ENCODE measurements at places on chromosomes 6 and 20.

DNA sequence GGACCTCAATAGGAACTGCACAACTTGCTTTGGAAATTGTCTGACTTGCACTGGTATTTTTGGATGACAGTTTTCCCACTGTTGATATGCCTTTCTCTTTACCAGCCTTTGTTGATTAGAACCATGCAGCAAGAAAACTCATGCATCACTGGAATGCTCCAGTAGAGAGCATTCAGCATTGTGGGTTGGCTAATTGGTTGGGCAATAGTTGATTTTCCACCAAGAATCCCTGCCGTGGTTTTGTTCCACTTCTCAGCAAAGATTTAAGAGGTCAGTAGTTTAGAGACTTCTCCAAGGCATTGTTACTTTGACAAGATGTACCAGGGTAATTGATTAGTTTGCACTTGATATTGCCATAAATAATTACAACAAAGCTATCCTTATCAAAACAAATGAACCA lies 260.0 kb downstream of the DHX35 start:
- DNase-seq, result no peak

DNA sequence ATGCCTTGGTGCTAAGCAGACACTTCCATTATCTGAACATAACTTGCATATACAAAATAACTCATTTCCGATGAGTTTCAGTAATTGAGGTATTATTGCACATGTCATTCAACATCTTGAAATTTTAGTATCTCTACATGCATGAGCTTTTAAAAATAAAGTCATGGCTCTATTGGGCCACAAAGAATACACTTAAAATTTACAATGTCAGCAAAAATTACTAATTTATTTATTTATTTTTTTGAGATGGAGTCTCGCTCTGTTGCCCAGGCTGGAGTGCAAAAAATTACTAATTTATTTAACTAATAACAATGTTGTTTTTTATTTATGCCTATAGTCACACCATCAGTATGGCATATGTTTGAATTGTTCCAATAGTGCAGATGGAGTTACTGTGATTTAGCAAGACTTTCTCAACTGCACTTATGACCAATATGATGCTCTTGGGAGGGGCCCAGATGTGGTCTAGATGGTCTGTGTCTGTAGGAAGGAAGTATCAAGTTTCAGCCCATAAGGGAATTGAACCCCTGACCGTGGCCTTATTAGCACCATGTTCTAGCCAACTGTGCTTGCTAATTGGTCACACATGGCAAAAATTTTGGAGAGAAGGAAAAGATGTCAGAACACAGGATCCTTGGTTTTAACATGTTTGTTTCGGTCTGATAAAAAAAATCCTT lies 370.7 kb upstream of the TSHZ2 start:
- DNase-seq, result peak; percentile 72

- peak; percentile 79 for DNase-seq
Measured at GRCh38 chr20:56429502-56429901, 17.4 kb downstream of the CASS4 start.

DNA sequence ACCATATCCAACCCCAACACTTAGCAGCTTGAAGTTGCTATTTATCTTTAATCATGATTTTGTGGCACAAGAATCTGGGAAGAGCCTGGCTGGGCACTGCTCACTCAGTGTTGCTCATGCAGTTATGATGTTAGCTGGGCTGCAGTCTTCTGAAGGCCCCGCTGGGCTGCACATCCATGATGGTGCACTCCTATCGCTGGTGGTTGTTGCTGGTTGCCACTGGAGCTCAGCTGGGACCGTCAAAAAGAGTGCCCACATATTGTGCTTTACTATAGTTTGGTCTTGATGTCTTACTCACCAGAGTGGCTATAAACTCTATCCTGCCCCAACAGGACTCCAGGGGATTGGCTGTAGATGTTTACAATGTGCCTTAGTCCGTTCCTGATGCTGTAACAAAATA lies 137.8 kb downstream of the PCSK2 start:
- no peak for DNase-seq

DNA sequence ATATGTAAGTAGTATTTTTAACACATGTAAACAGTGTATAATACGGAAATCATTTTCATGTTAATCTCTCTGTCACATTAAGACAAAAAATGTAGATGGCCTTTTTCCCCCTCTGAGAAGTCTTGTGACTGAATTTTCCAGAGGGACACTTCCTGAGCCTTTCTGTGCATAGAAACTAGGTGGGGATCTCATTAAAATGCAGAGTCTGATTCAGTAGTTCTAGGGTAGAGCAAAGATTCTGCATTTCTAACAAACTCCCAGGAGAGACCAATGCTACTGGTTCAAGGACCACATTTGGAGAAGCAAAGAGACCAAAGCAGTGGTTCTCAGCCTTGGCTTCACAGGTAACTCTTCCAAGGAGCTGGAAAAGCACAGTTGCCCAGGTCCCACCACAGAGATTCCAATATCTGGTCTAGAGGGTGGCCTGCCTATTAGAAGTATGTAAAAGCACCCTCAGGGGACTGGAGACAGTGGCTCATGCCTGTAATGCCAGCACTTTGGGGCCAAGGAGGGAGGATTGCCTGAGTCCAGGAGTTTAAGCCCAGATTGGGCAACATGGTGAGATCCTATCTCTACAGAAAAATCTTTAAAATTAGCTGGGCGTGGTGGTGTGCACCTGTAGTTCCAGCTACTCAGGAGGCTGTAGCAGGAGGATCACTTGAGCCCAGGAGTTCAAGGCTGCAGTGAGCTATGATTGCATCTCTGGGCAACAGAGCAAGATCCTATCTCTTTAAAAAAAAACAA lies 378.5 kb downstream of the KIF16B start:
- DNase-seq, result no peak

GRCh38 chr6:3424185-3424927 lies 32.5 kb downstream of the SLC22A23 start:
- no peak for DNase-seq

GRCh38 chr20:11905460-11906179 lies 12.1 kb upstream of the BTBD3 start:
- peak; percentile 62 for DNase-seq

DNA sequence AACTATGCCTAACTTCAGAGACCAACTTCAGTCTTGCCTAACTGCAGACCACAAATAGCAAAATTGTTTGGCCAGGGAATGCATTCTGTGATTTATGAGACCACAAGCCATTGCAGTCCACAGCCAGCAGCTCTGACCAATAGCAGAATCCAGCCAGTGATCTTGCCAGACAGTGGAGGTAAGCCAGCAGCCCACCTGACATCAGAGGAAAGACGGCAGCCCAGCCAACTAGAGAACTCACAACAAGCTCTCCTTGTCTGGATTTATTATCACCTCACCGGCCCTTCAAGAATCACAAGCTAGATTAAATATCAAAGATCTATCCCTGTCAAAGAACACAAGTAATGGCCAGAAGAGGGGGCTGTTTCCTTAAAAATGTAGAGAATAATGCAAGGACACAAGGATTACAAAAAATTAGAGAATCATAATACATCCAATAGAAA lies 66.5 kb upstream of the SLC35F1 start:
- no peak for DNase-seq

DNA sequence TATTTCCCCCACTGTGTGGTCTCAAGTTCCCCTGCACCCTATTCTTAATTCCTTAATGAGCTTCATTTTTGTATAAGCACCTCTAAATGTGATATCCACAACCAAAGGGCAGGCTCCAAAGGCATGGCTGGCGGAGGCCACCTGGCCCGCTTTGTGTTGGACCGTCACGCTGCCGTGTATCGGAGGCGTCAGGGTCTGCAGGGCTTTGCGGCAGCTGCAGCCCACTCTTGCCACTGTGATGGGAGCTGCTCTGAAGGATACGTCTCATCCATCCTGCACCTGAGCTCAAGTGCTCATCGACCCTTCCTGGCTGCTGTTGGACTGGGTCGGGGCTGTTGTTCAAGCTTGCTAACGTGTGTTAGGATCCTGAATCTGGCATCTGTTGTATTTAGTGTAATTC lies 177.6 kb downstream of the ARID1B start:
- no peak for DNase-seq

DNA sequence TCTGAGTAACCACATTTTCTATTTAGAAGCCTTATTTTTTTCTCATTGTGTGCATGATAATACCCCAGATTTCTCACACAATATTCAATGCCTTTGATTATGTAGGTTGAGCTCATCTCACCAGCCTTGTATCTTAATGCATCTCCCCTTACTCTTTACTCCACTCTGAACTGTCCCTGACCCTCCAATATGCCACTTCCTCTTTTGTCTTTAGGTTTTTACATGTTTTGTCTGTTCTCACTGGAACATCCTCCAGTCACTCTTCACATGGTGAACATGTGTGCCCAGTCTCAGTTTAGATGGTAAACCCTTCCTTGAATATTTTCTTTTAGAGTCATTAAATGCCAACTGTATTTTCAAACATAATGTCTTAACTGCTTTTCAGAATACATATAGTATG lies 392.9 kb upstream of the IMPG1 start:
- no peak for DNase-seq

- DNase-seq, result no peak
Measured at GRCh38 chr6:61200444-61200843, 1085.6 kb downstream of the KHDRBS2 start.

DNA sequence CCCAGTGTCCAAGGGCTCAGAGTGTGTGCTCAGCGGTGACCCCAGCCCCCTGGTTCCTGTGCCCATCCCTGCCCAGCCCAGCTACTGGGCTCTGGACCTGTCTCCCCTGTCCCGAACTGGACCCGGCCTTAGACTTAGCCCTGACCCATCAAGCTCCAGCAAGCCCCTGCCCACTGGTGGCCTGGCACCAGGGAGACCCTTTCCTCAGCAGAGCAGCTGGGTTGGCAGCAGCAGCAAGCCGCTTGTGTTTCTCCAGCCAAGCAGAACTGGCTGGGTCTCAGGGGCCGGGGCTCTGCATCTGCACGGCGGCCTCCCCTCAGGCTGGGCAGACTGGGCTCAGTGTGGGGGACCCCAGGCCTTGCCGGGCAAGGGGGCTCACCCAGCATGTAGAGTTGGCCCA lies 801 bp downstream of the SPDEF start:
- DNase-seq, result no peak

- DNase-seq, result no peak
Measured at GRCh38 chr6:107801173-107801886, 22.8 kb downstream of the SCML4 start.

DNA sequence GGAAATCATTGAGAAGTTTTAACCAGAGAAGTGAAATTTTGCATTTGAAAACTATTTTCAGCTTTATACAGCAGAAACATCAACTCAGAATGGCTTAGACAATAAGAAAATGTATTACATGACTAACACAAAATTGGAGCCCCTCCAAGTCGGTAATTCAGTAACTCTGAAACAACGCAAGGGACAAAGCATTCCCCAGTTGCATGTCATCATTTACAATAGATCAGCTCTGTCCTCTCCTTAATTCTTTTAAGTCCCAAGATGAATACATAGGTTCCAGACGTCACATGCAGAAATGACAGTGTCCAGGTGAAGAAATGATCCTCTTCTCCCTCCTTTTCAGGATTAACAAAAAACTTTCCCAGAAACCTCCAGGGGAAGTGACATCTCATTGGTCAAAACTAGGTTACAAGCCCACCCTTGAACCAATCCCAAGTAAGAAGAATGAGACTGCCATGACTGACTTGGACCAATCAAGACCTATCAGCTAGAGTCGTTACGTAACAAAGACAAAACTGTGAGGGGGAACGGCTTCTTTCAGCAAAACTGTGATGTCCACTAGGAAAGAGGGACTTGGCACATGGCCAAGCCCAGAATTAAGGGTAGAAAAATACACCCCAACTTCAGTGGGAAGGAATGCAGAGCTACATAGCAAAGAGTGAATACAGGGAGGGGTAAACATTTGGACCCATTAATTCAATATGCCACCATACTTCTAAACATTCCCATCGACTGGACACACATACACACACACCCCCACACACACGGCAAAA lies 149.8 kb upstream of the PRND start:
- peak; percentile 22 for DNase-seq

DNA sequence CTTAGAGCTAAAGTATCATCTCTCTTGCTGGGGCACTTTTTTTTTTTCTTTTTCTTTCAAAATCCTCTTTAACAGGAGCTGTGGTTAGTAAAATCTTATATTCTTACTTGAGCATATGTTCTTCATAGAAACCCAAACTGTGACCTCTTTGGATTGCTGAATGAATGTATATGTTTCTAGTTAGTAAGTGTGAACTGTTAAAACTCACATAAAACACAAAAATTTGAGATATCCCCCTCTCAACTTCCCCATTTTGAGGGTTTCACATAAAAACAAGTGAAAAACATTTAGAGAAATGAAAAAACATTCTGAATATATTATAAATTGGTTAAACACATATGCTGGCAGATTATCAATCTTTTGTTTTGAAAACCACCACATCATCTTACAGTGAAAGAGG lies 78.1 kb downstream of the INSM1 start:
- DNase-seq, result no peak

DNA sequence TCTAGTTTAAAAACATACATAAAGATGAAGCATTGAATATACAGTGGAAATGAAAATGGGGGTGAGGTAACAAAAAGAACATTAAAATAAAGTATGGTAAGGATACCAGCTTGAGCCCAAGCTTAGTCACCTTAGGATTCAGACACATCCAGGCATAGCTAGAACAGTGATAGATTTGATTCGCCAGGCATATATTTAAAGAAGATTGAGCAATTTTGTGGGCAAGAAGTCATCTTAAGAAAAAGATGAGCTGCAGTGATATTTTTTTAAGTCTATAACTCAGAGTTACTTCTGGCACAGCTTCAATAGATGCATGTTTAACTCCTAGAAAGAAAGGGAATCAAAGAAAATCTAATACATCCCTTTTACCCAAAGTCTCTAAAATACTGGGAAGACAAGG lies 97.9 kb downstream of the BMP5 start:
- DNase-seq, result peak; percentile 6

DNA sequence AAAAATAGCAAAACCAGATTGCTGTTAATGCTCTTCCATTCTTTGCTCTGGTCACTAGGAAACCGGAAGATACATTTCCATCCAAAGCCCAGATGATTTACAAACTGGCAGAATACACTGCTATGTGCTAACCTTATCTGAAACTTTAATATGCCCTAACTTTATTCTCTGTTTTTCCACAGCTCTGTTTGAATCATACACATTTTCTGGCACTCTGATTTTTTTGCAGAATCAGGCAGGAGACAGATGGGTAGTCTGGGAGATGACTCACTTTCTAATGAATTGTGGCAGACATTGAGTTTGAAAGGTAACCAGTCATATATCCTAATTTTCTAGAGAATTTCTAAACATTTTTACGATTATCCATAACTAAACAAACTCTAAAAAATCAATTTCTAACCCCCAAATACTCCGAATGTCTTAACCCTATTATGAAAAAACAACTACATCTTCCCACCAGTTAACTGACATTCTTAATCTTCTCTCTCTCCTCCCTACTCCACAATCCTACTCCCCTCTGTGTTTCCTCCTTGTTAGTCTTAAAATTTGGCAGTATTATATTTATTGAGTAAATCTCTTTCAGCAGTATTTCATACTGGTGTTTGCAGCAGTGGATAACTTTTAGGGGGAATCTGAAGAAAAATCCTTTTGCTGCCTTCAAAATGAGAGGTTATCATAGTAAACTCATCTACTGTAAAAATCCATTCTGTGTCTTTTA lies 63.5 kb downstream of the MAN1A1 start:
- peak; percentile 49 for DNase-seq
